Breast epithelium (tissue), 4 donors: ENCODE measurements at places on chromosomes 11 and 22. TPM values are rescaled to one million over a fixed set of nuclear protein-coding genes. Genes with fewer than 3 reads are reported as not detected.

OR52J3 gene
- not detected for total RNA-seq

PARVG gene
- 26.2 TPM for total RNA-seq

NR1H3 gene
- 56.1 TPM for total RNA-seq

TREH gene
- total RNA-seq = not detected

CCDC87 gene
- total RNA-seq = not detected

BEST1 gene
- 5.9 TPM for total RNA-seq

F2 gene
- not detected for total RNA-seq

HBG1 gene
- not detected for total RNA-seq

OR10D3 gene
- not detected for total RNA-seq

RFPL3 gene
- total RNA-seq = not detected

CRYAB gene
- total RNA-seq = 132 TPM

SLC22A25 gene
- total RNA-seq = not detected

HEPHL1 gene
- 0.15 TPM for total RNA-seq

PANX3 gene
- total RNA-seq = not detected

C22orf15 gene
- total RNA-seq = not detected

LRRC55 gene
- total RNA-seq = not detected

OR2D2 gene
- 0.44 TPM for total RNA-seq

KCNQ1OT1 gene
- 2.1 TPM for total RNA-seq

TRIM66 gene
- total RNA-seq = 11.5 TPM

- DNase-seq = no peak
Observed at GRCh38 chr11:122877732-122878131, 4.8 kb upstream of the JHY start.

- no peak for DNase-seq
Observed at GRCh38 chr11:104844451-104844850, 53.8 kb downstream of the CASP12 start.

GRCh38 chr11:28910926-28911325, 802.7 kb downstream of the METTL15 start:
- DNase-seq = no peak

DNA sequence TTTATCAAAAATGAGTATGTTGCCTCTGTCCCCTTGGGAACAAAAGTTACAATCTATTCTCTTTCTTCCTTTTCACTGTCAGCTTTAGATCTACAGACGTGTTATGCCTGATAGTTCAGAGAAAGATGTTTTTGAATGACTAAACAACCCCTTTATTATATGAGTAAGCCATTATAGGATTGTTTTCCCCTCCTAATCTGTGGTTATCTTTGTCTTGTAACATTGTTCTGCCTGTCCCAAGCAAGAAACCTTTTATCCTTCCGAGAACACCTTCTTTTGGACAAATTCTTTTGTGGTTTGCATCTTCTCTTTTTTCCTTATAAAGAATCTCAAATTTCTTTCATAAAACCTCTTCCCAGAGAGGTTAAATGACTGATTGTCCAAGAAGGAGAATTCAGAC, 208.4 kb downstream of the DDX10 start:
- DNase-seq = no peak

- DNase-seq = no peak
Observed at GRCh38 chr11:94924171-94924572, 49.2 kb downstream of the CWC15 start.

GRCh38 chr11:792873-793272, 3.0 kb upstream of the CEND1 start:
- DNase-seq = no peak

GRCh38 chr11:10979529-10979928, 121.7 kb upstream of the ZBED5 start:
- DNase-seq = no peak

GRCh38 chr11:110293389-110293788, 3.0 kb downstream of the RDX start:
- no peak for DNase-seq

- DNase-seq = no peak
Observed at GRCh38 chr11:134764367-134764766, 352.3 kb upstream of the B3GAT1 start.

- no peak for DNase-seq
Observed at GRCh38 chr11:87359401-87359800, 321.7 kb downstream of the TMEM135 start.

DNA sequence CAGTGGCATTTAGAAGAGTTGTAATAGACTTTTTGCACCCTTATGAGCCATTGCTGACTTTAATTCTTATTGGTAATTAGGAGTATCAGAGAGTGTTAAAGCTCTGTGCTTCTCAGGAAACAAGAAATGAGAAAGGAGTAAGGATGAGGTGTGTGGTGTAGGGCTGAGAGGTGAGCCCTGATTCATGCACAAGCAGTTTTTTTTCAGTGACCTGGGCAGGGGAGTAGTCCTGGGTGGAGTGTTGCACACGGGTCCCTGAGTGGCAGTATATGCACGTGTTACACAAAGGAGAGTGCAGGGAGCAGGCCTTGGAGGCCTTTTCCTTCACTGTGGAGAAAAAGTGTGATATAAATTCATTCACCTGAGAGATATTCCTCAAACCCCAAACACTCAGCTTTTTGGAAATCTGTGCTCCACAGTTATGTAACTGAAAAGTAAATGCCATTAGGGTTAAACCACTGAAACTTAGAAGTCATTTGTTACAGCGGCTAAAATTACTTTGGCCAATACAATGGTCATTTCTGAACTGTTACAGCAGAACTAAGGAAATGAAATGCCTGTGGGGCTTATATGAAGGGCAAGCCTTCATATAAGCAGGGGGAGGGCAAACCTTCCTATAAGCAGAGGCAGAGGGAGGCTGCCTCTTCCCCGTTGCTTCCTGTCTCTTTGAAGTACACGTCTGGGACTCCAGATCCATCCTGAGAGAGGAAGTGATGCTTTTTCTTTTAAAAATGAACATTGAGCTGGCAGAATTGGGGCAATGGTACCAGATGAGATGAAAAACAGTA, 62.6 kb upstream of the OLFML1 start:
- no peak for DNase-seq

- peak; percentile 64 for DNase-seq
Observed at GRCh38 chr22:38802671-38803121, 8.8 kb upstream of the DNAL4 start.

DNA sequence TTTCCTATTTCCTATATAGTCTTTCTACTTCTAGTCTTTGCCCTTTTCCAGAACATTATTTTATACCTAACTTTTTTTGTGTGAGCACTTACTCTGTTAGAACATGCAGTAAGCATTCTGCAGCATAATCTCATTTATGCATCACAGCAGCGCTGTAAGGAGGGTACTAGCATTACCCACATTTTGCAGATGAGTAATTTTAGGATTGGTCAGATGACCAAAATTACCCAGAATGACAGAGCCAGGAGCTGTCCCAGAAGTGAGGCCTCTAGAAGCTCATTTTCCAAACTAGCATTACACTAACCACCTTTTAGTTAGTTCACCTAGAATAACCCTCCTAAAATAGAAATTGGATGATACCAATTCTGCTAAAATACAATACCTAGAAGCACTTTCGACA, 47.1 kb upstream of the ARHGAP32 start:
- DNase-seq = no peak

DNA sequence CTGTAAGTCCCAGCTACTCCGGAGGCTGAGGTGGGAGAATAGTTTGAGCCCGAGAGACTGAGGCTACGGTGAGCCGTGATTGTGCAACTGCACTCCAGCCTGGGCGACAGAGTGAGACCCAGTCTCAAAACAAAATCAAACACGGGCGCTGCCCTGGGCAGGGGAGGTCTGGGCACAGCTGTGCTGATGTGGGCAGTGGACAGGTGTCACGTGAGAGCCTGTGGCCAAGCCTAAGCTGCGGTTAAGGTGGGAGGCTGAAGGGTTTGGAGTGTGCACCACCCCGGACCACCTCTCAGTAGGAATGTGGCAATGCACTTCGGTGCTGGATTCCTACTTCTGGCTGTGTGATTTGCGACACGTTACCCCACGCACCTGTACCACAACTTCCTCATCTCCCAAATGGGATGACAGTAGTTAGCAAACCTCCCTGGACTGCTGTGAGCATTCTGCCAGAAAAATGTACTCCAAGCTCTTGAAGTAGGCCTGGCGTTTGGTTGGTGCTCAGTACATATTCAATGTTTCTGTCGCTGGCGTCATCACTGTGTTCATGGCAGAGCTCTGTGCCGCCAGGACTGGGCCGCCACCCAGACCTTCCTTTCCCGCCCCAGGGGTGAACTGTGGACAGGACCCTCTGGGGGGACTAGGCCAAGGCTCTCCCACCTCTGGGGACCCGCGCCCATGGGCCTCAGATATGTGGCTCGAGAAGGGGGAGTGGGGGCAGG, 807 bp upstream of the ZNF74 start:
- DNase-seq = no peak

GRCh38 chr11:121898903-121899302, 217.1 kb downstream of the BLID start:
- DNase-seq = no peak

DNA sequence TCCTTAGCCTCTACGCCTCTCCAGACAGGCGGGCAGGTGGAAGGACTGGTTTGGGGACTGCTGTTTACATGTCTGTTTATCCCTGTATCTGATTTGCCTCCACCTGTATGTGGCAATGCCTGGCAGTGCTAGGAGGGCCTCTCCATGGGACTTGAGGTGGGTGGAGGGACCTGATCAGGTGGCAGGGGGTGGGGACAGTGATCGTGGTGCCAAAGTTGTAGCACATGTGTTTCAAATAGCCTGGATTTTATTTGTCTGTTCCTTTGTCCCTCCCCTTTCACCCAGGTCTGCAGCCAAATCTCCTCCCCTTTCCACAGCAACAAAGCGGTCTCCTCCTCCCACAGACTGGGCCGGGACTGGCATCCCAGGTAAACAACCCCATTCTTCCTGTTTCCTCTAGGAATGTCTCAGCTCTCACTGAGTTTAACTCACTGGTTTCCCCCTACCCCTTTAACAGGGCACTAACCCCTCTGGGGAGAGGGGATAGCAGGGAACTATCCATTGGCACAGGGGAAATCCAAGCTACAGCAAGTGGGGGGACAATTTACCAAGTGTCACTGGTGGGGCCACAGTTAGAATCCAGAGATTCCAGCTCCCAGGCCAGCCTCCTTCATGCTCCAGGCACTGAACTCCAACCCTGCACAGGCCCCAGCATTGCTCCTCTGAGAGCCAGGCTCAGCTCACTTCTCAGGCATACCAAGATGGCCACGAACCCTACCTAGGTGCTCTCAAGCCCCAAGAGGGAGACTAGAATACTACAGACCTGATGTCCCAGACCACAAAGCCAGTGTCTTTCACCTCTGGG, 22.9 kb upstream of the TLCD5 start:
- DNase-seq = peak; percentile 92

GRCh38 chr11:129930743-129931142, 35.4 kb upstream of the NFRKB start:
- no peak for DNase-seq

GRCh38 chr22:45974498-45974897, 2.5 kb downstream of the WNT7B start:
- no peak for DNase-seq

DNA sequence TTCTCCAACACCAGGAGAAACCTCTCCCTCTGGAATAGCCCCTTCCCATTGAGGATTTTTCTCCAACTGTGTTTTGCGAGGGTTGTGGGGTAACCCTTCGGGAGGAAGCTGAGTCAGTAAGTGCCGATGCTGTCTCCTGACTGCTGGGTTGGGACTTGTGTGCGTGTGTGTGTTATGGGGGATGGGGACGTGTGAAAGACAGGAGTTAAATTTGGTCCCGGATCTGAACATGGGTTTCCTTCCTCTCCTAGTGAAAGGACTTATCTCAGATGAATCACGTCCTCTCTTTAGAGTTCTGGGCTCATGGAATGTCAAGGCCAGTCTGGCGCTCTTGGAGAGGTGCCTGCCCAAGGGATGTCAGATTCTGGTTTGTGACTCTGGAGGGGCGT, 33.3 kb downstream of the KIAA1671 start:
- DNase-seq = no peak

- DNase-seq = no peak
Observed at GRCh38 chr11:12132790-12133145, 22.4 kb downstream of the MICAL2 start.

- no peak for DNase-seq
Observed at GRCh38 chr11:31387379-31387778, 17.7 kb downstream of the DNAJC24 start.

DNA sequence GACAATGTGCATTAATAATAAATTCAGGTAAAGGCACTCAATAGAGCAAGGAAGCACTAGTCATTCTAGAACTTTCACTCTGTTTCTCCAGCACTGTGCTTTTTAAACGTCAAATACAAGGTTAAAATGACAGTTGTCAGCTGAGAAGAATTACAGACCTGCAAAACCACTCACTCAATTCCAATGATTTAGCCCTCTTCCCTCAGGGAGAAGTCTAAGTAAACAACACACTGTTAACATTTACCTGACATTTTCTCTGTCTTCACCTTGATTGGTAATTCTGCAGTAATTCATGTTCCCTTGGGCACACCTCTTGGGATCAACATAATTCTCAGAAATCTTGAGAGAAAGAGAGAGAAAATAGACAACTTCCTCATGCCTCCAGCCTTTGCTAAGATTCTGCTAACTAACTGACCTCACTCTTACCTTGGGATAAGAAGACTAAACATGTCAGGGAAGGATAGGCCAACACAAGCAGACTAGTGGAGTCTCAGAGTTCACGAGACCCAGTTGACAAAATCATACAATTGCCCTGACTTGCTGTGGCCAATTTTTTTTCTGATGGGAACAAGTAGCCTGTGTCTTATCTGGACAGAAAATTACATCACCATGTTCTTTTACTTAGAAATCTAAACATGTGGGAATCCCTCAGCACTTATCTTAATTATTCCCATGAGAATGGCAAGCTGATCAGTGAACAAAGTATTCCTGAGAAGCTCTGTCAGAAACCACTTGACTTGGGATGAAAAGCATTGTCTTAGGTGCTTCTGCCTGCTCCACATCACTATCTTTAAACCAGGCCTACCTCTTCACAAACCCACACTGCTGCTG, 516.8 kb upstream of the FAT3 start:
- no peak for DNase-seq

DNA sequence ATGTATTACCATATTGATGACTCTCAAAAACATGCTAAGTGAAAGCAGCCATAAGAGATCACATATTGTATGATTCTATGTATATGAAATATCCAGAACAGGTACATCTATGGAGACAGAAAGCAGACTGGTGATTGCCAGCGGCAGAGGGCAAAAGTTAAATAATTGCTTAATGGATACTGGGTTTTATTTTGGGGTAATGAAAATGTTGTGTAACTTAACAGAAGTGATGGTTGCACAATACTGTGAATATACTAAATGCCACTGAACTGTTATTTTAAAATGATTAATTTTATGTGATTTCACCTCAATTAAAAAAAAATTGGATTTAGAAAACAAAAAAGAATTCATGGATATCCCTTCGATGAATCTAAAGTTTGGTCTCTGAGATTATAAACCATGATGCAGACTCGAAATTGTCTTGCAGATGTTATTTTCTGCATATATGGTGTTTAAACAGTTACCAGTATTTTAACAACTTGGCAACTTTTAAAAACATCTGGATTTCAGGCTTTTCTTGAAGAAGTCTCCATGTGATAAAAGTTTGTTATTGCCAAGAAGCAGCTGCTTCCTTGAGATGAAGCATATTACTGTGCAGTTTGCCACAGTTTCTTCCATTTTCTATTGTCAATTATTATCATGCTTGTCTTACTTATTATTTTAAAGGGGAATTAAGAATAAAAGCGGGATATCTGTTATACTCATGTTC, 38.1 kb downstream of the LARGE2 start:
- no peak for DNase-seq

- no peak for DNase-seq
Observed at GRCh38 chr11:92980312-92980711, 10.9 kb downstream of the MTNR1B start.
